GM12864 (cell line): ENCODE measurements at places on chromosomes 13 and 19.

DNA sequence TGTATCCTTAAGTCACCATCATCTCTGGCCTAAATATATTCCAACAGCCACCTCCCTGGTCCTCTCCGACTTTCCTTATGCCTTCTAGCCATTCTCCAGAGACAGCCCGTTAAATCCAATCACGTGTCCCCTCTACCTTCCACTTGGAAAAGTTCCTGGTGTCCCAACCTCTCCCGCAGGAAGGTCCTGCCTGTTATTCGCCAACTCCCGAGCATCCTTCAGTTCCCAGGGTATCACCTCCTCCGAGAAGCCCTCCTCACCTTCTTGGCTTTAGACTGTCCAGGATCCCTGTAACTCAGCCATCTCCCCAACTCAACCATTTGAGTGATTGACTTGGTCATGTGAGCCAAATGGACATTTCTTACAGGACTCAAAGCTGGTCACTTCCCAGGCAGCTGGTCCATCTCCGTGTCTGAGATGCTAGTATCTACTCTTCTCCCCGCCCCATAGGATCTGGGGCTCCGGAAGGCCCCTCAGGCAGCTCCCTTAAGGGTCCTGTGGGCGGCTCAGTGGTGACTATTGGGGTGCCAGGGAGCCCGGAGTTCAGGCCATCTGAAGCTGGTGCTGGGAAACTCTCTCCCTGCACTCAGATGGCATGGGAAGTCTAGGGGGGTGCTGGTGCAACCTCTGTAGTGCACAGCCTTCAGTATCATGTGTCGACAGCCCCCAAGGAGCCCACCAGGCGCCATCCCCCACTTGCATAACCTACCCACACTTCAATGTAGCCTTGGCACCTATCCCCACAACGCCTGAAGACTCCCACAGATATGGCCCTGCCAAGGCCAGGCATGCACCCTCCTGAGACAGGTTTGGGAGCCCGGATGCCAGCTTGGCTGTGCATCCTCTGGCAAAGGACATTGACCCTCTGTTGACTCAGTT is 27.9 kb upstream of the NANOS3 start:
- no peak for DNase-seq

DNA sequence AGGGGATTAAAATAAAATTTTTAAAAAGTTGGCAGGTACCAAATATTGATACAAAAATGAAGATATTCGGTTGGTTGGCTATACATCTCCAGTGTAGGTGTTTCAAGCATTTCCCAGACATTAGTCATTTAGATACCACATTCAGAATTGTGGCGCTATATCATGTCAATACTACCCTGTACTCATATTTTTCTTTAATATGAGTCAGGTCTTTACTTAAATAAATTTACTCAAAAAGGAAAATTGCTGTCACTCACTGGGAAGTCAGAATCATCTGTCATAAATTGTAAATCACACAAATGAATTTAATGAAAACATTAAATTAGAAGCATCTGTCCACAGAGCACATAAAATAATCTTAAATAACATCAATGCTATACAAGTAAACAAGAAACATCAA is 134.2 kb downstream of the TSHZ3 start:
- DNase-seq, result no peak

DNA sequence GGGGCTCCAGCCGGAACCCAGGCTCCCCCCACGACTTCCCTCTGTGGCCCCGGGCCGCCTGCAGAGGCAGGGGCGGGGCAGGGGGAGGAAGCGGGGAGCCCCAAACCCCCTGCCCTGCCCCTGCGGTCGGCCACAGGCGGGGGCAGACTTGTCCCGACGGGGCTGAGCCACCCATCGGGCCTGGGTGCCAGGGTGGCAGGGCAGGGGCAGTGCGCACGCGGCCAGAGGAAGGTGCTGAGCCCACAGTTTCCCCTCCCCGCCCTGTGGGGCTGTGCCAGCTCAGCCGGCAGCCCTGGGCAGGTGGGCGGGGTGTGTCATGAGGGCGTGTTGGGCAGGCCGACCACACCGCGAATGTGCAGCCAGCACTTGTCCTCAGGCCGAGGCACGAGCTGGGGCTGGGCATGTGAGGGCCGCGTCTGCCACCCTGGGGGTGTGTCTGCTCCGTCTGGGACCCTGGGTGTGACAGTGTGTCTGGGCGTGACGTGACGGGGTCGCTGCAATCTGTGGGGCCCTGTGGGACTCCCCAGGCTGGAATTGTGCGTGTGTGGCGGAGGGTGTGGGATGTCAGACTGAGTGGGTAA is 17.7 kb downstream of the CCDC97 start:
- no peak for DNase-seq

DNA sequence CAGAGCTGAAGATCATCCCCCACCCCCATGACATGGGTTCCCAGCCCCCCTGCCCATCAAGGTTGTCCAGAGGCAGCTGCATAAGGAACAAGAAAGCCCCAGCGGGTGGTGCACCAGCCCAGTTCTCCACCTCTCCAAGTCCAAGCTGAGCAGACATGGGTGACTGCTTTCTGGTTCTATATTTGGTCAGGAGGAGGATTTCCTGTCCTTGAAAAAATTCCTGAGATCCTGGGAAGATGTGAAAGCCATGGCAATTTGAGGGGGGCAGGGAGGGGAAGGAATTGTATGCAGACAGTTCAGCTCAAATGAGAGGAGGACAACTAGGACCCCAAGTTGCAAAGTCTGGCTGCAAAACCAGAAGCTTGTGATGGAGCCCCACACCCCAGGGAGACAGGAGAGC is 55.4 kb upstream of the ADGRE5 start:
- no peak for DNase-seq

DNA sequence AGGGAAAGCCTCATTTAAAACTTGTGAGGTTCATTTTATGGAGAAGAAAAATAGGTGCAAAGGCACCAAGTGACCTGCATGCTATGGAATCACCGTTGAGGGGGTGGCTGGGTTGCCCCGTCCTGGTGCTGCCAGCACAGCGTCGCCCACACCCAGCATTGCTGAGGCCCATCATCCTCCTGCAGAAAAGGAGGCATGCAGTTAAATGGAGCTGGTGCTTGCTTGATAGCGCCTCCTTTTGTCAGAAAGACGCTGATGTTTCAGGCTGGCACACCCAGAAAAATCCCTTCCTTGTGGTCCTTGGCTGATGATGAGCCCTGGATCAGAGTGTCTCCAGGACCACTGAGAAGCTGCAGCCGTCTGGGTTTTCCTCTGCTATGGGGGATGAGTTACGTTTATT is 36.9 kb downstream of the DHRS12 start:
- DNase-seq, result no peak

- DNase-seq, result no peak
Observed at GRCh38 chr19:11194656-11195558, 2.4 kb downstream of the KANK2 start.

DNA sequence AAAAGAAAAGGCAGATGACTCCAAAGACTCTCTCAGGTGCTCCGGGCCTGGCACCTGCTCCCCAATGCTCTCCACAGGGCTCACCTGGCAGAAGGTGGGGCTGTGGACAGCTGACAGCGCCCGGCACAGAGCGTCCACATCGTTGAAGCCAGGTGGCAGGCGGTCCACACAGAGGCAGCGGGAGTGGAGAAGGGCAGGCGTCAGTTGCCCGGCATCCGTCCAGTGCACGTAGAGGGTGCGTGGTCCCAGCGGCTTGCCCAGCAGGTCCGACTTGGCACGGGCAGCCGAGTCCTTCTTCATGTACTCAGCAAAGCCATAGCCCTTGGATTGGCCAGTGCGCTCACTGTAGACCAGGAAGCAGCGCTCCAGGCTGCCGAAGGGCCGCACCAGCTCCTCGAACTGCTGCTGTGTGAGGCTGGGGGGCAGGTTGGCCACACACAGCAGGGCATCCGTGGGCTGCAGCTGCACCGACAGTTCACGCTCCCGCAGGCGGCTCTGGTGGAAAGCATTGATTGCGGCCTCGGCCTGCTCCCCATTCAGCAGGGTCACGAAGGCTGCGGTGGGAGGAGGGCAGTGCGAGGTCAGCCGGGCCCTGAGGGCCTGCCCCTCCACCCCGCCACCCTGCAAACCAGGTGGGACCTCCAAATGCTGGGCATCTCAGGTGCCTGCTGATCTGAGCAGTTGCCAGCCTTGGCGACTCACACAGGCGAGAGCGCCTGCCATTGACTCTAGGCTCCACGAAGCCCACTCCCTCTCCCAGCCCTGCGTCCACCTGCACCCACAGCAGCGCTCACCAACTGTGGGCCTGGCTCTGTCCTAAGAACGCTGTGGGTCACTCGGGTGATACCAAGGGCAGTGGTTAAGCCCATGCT is 4.5 kb downstream of the RAVER1 start:
- no peak for DNase-seq

DNA sequence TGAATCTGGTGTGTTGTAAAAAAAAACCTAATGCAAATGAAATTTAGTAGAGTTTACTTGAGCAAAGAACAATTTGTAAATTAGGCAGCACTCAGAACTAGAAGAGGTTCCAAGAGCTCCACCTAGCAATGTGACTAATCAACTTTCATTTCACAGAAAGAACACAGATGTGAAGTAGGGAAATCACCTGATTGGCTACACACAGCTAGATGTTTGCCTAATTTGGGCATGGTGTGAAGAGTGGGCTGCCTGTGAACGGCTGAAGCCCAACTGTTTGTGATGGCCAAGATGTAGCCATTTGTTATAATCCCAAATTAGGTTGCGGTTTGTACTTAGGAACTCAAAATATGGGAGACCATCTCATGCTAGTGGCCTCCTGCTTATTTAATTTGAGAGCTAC is 724.4 kb upstream of the SLITRK5 start:
- DNase-seq, result no peak

GRCh38 chr19:15115762-15116615 is 8.8 kb downstream of the SYDE1 start:
- DNase-seq, result no peak

DNA sequence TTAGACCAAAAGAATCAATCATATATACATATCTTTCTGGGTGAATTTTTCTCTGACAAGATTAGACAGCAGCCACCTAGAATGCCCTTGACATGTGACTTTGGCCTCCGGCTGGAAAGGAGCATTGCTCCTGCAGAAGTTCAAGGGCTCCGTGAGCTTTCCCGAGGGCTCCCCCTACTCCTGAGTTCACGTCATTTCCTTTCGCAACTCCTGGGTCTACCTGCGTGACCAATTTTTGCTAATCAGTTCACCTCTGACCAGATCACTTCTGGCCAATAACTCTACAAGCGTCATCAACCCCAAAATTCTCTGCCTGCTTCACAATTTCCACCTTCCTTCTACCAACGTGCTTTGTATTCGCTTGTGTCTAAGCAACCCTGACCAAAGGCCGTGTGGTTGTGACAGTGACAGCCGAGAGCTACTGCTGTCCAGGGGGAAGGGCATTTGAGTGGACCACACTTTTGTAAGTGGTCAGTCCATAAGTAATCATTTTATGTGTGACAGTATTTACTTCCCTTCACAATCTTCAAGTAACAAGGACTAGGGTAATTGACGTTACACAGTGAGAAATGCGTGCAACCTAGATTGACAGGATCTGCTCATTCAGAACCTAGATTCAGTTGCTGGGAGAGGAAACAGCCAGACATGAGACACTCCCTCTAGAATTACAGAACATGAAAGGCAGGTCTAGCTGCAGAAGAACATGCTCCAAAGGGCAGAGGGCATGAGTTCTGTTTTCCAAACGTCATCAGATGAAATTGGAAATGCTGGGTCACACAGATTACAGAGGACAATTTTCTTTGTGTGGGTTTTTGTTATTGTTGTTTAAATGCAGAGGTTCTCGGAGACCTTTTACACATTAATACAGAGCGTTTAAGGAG is 145.9 kb upstream of the SPACA7 start:
- DNase-seq, result no peak

GRCh38 chr13:71309905-71310304 is 557.1 kb downstream of the DACH1 start:
- DNase-seq, result no peak

- no peak for DNase-seq
Observed at GRCh38 chr19:30420881-30421280, 48.7 kb downstream of the ZNF536 start.

DNA sequence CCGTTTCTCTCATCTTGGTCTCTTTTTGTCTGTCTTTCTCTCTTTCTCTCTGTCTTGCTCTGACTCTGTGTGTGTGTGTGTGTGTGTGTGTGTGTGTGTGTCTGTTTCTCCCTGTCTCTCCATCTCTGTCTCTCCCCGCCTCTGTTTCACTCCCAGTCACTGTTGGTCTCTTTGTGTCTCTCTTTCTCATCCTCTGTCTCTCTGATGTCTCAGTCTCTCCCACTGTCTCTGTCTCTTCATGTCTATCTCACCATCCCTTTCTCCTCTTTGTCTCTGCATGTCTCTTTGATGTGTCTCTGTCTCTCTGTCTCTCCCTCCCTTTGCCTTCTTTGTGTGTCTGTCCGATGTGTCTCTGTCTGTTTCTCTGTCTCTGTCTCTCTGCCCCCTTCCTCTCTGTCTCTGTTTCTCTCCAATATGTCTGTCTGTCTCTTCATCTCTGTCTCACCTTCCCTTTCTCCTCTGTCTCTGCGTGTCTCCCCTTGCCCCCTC is 2.5 kb downstream of the NFIC start:
- no peak for DNase-seq
